Non-pigmented ciliary epithelial cell (primary cell): ENCODE measurements at places on chromosomes 13 and 19.

DNA sequence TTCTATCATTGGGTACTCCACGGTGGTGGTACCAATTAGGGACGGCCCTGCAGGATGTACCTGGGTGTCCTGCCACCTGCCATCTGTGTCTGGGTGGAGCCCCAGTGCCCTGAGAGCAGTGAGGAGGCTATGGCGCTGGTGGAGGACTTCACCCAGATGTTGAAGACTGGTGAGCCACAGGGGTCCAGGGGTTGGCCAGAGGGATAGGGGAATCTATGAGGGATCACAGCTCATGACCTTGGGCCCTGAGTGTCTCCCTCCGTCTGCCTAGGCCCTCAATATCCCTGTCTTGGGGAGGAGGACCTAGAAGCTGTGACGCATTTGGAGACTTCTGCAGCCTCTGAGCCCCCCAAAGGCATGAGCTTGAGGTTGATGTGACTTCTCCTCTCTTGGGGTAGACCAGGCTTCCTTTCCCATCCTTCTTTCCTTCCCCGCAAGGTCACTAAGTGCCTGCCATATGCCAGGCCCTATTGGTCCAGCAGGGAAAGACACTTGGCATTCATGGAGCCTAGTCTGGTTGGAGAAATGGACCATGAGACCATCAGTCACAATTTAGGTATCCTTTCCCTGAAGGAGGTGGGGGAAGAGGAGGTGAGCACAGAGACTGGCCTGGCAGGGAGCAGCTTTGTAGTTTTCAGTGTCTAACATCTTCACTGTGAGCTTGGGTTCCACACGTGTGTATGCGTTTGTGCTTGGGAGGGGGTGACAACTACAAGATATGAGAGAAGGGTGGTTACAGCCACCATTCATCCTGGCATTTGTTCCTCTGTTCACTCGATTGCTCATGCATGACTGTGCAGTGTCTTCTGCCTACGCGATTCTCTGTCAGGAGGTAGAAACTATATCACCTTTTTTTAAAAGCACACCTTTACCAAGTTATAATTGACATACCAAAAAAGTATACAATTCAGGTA lies 5.1 kb upstream of the MZF1 start:
- no peak for DNase-seq

DNA sequence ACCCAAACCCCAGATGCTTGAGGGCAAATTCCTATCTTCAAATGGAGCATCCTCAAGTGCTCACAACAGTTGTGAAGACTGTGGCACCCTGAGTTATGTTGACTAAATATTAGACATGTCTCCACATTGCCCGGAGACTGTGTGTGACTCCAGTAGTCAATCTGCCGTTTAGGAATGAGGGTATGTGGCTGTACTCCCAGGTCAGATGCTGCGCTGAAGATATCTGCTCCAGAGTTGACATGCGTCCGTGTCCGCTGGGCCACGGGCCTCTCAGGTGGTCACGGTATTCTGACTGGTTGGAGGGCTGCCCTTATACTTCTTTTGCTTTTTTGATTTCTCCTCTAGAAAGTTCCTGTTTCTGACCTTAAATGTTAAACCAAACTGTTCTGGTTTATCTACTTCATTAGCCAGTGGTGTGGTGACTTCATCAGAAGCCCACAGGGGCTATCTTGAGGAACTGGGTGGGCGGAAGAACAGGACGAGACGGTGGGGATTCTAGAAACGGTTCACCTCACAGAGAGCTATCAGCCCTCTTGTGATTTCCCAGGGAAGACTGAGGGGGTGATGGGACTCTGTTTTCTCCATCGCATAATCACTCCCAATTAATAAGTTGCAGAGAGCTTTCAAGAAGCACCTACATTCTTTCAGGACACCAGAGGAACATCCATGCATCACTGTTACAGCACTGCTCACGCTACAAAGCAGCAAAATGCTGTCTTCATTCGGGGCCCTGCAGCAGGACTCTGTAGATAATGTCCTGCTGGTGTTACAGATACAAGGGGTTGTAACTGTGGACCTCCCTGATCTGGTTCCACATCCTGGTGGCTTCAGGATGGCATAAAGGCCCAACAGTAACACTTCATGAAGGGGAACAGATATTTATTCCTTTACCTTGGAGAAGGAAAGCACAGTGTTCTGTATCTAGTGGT lies 1.3 kb upstream of the LCP1 start:
- no peak for DNase-seq

- no peak for DNase-seq
Measured at GRCh38 chr19:20858861-20859260, 64.2 kb upstream of the ZNF85 start.

- no peak for DNase-seq
Measured at GRCh38 chr19:11921852-11922495, 2.9 kb upstream of the ZNF700 start.

- no peak for DNase-seq
Measured at GRCh38 chr19:29583196-29583999, 22.7 kb upstream of the POP4 start.
